ENCODE measurements at places on chromosomes 7 and 10.

- DNase-seq = peak; percentile 95
These were observed 290.3 kb downstream of the TNS3 start for GRCh38 chr7:47291461-47292081.

DNA sequence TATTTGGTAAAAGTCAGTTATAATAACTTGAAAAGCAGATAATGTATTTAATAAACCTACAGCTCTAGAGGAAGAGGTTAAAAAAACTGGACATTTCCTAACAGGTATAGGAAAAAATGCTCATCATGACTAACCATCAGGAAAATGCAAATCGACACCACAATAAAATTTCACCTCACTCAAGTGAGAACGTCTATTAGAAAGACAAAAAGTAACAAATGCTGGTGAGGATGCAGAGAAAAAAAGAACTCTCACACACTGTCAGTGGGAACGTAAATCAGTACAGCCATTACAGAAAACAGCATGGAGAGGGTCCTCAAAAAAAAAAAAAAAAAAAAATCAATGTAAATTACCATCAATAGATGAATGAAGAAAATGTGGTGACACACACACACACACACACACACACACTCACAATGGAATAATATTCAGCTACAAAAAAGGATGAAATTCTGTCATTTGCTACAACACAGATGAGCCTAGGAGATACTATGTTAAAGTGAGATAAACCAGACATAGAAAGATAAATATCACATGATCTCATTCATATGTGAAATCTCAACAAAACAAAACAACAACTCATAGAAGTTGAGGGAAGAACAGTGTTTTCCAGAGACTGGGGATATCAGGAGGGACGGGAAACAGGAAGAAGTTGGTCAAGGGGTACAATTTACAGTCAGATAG, 20.1 kb downstream of the EPC1 start:
- no peak for DNase-seq

DNA sequence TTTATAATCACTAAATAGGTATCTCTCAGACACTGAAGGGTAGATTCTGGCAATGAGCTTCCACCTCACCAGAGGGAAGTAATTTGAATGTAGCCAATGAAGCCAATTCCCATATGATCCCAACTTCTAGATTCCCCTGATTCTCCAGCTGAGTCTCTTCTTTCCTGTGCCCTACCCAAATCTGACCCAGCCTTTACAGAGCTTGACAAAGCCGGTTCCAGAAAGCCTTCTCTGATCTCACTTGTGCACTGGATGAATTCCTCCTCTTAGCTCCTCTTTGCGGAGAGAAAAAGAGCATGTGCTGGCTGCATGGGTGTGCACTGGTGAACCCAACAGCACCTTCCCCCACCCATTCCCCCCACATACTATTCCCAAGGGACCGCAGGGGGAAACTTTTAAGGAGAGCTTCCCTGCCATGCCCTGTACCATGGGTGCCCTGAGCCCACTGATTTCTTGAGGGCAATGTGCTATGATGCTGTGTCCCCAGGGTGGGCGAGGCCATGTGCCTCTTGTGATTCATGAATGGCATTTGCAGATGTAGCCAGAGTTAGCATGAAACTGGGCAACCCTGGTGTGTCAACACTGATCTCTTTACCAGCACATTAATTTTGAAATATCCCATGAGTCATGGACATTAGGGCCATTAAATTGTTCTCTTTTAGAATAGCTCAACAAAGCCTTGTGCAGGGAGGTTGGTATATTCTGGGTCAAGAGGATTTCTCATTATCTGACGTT, 50.4 kb upstream of the PLEKHA1 start:
- DNase-seq = peak; percentile 38

DNA sequence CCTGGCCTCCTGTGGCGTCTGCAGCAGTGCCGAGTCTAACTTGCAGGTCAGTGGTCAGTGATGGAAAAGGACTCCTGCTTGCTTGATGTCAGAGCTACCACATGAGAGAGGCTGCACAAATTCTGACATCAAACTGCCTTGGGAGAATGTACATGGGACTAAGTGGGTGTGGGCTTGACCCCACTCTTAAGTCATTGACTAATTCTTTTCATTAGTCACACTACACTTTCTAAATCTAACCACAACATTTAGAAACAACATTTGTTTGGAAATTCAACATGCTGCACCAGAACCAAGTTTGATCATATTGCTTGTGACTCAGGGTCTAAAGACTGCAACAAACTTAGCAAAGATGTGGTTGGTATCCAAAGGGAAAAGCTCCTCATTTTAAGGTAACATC, 24.4 kb upstream of the CDC14C start:
- peak; percentile 21 for DNase-seq

DNA sequence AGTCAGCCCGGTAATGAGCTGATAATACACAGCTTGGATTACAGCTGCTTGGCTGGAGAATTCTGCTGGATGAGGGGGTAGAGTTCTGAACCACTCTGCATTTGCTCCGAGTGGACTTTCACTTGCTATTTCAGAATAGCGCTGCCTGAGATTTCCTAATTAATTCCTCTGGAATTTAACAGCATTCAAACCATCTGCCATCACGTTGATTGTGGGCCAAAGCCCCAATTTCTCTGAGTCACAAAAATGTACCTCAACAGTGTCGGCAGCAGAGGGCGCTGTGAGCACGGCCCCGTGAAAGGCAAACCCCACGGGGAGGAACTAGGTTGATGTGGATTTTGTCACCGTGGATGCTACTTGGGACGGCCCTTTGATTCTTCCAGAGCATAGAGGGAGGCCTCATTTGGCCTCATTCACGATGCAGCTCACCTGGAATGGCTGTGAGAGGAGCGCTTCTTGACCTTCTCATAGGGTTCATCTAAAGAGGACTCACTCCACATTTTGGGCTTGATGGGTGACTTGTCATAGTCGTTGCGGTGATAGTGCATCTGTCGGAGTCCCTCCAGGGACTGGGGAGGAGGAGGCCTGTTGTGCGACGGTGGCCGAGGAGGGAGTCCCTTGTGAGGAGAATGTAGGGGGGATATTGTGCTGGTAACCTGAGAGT, 73.3 kb downstream of the PRPF18 start:
- DNase-seq = peak; percentile 34

GRCh38 chr10:131485732-131486131, 174.2 kb upstream of the TCERG1L start:
- DNase-seq = no peak

DNA sequence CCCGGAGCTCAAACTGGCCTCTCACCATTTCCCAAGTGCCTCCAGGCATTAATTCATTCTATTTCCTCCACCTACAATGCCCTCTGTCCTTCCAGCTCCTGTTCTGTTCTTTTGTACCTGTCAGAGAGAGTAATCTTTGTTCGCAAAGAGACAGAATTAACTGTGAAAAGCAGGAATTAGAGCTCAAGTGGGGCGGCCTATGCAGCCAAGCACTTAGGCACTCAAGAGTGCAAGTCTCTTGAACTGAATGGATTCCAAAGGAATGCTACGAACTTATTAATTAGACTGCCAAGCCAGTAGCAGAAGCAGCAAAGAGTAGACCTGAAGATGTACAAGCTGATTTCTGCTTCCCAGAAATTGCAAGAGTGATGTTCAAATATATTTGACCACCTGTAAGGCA, 338.3 kb upstream of the AUTS2 start:
- DNase-seq = no peak

- no peak for DNase-seq
These were observed 218.1 kb downstream of the MAD1L1 start for GRCh38 chr7:2014391-2015241.

DNA sequence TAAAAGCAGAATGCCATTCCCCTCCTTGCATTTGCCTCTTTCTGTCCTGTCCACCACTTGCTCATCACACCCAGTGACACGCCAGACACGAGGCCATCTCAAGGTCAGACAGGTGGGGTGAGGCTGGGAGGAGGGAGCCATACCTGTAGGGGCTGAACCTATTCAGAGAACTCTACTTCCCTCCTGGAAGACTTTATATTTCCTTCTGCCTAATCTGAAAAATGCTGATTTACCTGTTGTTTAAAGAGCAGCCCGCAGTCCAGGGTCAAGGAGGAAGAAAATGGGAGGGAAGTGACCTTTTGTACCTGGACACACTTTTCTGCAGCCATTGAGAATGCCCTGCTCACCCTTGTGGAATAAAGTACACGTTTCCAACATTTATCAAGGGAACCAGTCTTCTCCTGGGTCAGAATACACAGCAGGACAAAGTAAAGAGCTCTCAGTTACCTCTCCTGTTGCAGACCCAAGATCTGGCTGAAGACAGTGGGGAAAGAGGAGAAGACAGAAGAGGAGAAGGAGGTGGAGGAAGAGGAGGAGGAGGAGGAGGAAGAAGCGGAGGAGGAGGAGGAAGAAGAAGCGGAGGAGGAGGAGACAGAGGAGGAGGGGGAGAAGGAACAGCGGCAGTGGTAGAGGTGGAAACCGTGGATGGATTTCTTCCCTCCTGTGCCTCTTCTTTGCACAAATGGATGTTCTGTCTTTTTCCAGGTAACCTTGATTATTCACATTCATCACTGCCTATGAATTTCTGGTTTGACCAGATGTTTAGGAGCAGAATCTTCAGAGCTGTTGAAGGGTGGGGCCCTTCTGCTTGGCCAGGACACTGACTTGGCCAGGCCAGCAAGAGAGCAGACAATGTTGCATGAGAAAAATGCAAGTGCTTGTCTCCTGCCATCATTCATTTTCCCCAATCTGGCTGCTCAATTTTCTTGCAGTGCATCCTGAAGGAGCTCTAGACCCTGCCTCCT, 1.2 kb upstream of the BLNK start:
- DNase-seq = no peak

Data from inflammatory macrophage treated with lipopolysaccharide for 1 hour (primary cell).